Spinal cord (tissue), 10 donors: ENCODE measurements at places on chromosomes 6 and 20.
A peak's percentile ranks its signal among the peaks of the same experiment; 100 is the strongest.

DNA sequence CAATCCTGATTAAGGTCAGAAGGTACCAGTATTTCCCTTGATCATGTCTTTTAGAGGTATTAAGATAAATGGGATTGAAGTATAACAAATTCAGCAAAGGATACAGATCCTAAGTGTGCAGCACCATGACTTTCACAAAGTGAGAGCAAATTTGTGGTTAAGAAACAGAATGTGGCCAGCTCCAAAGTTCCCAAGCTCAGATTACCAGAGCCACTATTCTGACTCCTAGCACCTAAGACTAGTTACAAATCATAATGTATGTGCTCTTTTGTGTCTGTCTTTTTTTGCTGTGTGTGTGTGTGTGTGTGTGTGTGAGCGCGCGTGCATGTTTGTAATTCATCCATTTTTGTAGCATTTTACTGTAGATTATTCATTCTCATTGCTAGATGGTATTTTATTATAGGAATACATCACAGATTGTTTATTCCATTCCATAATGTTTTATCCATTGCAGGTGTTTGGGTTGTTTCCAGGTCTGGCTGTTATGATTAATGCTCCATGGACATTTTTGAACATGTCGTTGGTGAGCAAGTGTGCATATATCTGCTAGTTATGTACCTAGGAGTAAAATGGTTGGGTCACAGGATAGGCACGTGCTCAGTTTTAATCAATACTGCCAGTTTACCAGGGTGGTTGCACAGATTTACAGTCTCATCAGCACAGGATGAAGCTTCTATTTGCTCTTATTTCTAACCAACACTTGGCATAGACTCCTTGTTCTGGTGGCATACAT lies 314.0 kb upstream of the JAG1 start:
- peak; percentile 35 for DNase-seq

DNA sequence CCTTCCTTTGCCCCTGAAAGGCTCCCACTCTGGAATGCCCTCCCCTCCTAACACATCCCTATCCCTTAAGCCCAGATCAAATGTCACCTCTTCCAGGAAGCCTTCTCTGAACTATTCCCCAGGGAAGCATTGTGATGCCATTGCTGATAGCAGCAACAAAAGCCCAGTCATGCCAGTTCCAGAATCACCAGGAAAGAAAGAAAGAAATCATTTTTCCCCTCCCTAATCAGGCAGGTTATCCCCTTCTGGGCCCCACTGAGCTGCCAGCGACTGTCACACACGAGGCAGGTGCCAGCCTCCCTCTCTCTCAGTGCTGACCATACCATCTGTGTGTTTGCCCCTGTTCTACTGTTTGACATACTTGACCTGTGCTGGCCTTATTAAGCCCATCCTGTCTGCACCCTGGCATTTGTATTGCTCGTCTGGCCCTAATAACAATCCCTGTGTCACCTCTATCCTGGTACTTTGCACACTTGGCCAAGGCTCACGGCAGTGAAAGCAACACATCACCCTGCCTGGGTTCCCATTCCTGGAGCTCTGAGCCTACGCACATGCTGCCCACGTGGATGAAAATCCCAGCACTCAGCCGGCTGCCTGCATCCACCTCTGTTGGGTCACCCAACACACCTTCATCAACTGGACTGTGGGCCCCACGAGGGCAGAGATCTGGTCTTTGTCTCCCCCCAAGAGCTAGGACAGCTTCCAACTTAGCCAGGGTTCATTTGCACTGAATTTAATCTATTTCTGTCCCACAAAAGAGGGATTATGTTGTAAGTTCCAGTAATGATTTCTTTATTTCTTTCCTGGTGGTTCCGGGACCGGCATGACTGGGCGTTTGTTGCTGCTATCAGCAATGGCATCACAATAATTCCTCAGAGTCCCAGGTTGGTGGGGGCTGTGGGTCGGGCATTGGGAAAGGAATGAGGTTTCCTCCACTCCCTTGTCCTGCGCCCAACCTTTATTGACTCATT lies 5.3 kb upstream of the BPIFB1 start:
- DNase-seq, result no peak

DNA sequence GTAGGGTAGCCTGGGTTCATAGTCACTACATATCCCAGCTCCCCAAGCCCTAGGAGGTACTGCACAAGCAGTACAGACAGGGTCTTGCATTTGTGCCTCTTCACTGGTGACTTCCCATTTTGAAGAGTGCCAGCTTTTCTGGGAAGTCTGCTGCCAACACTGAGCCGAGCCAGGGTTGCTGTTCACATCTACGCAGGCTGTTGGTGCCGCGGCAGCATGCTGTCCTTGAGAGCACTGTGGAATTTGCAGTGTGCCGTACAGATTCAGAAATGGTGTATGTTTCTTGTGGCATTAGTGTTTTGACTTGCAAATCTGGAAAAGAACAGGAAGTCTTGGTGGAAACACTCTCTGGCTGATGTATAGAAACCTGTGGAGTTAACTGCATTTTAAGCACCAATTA lies 67.5 kb downstream of the JARID2 start:
- peak; percentile 53 for DNase-seq

GRCh38 chr20:22825546-22825945 lies 209.6 kb upstream of the SSTR4 start:
- no peak for DNase-seq

GRCh38 chr6:31878726-31879125 lies at the start of gene SLC44A4:
Gene SLC44A4 (minus strand): TSS chr6:31878997. CDS start chr6:31878980, 17 bp downstream.
- DNase-seq, result no peak

GRCh38 chr6:79778816-79779215 lies 147.7 kb downstream of the SH3BGRL2 start:
- no peak for DNase-seq

DNA sequence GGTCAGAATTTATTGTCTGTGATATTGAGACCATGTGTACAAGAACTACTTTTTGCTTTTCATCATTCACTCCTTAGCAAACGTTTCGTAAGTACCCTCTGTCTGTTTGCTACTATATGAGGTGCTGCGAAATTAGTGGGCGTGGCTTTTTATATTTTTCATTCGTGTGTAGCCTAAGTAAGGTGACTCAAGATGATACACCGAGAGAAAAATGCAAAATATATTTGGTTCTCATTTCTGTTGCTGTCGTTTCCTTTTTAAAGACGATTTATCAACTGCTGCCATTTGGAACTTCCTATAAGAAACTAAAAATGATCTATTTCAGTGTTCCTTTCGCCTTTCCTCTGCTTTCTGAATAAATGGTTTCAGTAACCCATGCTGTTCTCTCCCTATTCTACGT lies 61.2 kb downstream of the VAPB start:
- DNase-seq, result no peak
